ENCODE measurements at places on chromosomes 3 and 15.

DNA sequence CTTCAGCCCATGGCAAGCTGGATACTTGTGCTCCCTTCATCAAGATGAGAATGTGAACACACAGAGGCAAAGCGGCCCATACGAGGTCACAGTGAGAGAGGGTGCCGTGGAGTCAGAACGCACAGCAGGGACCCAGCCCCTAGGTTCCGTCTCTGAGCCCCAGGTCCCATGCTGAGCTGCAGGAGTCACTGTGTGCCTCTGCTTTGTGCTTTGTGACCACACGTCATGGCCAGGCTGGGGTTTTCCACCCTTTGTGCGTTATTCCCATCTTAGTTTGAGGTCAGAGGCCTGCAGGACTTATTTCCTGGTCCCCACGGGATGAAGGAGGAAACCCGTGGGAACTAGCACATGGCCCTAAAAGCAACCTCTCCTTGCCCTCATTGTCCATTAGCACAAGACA lies 140.3 kb downstream of the TJP1 start:
- no peak for DNase-seq

- DNase-seq = no peak
Measured at GRCh38 chr15:70212286-70212962, 114.7 kb upstream of the TLE3 start.

DNA sequence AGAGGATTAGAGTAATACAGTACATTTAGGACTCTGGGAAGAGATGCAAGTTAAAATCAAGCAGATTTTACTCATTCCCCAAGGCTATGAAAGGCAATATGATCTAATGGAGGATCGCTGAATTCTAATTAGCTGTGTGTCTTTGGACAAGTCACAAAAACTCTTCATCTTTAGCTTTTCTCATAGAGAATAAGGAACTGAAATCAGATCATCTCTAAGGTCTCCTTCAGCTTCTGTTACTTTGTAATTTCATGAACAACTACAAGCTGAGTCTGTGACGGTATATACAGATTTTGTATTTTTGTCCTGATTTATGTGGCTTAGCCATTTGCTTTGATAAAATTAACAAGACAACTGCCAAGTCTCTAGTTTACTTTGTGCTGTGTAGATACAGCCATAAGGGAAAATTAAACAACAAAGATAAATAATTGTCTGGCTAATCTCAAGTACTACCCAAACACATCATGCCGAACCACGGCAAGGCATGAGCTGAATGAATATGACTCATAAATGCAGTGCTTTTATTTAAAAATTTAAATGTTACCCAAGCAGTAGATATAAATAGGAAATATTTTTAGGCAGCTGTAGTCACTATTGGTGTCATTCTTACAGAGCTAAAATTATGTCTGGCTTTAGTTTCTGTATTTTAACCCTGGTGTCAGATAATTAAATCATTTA lies 81.5 kb downstream of the GAP43 start:
- DNase-seq = no peak

- no peak for DNase-seq
Measured at GRCh38 chr3:52083556-52084087, 27.3 kb upstream of the DUSP7 start.

DNA sequence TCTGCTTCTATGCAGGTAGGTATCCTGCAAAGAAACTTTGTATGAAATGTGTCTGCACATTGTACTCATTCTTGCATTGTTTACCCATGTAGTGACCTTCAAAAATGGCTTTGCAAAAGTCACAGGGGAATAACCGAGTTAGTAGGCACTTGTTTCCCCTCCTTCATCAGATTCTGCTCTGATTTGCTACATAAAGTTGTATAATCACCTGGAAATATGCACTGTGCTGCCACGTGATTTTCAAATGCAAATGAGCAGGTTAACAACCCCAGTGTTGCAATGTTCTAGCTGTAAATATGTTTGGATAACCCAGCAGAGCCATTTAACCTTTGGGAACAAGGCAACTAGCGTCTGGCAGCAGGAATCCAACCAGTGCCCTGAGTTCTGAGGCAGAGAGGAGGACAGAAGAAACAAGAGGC lies at the start of gene KNG1:
Gene KNG1 (plus strand): TSS at position 321 of the 419 bp plus-strand sequence. CDS start 184 bp downstream, outside the sequence.
- DNase-seq = no peak

DNA sequence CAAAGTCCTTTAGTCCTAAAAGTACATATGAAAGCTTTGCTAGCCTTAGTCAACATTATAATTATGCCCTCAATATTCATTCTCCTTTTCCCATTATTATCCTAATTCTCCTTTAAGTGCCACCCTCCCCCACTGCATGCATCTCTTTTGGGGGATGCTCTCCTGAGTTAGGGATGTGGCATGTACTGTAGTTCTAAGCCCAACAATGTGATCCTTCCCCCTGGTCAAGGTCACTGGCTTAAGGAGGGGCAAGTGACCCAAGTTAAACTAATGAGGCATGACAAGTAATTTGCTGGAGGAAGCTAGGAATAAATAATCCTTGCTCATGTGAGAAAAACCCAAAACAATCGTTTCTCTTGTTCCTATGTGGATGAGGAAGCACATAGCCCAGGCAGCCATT lies 343.9 kb upstream of the SUCLG2 start:
- no peak for DNase-seq

DNA sequence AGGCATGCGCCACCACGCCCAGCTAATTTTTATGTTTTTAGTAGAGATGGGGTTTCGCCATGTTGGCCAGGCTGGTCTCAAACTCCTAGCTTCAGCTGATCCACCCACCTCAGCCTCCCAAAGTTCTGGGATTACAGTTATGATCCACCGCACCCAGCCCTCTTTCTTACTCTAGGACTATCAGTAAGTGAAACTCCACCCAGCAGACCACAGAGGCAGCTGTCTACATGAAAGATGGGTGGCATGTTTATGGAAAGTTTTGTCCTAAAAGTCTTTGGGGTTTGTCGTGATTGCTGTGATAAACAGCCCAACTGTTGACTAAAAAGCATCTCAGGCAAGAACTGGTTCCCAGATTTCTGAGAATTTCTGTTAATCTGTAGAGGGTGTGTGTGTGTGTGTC lies 10.9 kb downstream of the ARL6IP5 start:
- no peak for DNase-seq

DNA sequence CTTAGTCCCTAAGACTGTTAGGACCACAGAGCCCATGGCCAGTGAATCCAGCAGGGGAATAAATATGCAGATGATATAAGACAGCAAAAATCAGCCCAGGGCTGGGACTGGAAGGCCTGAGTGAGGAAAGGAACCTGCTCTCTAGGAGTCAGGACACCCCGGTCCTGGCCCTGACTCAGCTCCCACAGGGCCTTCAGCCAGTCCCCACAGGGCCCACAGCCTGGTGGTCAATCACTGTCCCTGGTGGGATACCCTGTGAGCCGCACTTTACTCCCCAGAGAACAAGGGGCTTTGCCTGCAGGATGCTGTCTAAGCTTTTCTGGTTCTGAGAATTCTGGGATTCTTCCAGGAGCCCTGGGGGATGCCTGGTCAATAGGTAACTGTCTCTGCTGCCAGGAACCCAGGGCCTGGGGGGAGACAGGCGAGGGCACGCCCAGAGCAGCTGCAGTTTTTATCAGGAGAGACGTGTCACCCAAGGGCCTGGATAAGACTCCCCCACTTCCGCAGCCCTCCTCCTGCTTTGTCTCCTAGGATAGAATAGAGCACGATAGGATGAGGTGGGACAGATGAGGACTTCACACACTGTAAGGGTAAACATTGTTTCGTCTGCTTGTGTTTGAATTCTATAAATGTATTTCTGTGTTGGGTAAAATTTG lies 49.5 kb upstream of the MCF2L2 start:
- no peak for DNase-seq

GRCh38 chr3:99972380-99973104 lies 141.8 kb downstream of the FILIP1L start:
- no peak for DNase-seq

DNA sequence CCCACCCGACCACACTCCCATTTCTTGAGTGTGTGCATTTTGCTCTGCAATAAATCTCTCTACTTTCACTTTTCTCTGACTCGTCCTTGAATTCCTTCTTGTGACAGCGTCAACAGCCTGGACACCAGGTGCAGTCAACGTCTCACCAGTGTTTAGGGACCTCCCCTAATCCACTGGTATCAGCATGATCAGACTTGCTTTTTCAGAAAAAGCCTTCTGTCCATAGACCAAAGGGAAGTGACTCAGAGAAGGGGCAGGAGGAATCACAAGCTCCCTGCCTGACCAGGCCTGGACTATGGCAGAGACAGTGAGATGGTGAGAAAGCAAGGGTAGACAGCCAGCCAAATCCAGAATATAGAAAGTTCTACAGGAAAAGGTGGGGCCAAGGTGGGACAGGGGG lies 15.5 kb downstream of the CCR5 start:
- no peak for DNase-seq
